ENCODE measurements at places on chromosomes 2 and 18.
A peak's percentile ranks its signal among the peaks of the same experiment; 100 is the strongest.

DNA sequence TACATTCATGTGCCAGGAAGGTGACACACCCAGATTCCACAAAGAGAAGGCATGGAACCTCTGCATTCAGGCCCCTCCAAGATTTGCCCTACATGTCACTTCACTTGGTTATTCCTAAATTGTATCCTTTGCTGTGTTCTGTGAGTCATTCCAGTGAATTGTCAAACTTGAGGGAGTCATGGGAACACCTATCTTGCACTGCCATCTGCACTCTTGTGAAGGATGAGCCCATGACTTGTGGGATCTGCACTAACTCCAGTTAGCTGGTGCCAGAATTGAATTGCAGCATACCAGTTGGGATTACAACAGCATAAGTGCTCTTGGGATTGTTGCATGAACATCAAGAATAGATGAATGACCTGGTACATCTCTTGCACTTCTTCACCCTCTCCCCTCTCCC is 1288.0 kb upstream of the ZEB2 start:
- H3K4me3 ChIP-seq, result no peak overlapping the region
- 0 out of 2 replicates have a peak, but pooled peaks cover 3% of the 10 kb centered on the region for H3K27me3 ChIP-seq
- H3K27ac ChIP-seq, result no peak overlapping the region
- no peak for DNase-seq
- H3K4me1 ChIP-seq, result no peaks in the 10 kb centered on the region

DNA sequence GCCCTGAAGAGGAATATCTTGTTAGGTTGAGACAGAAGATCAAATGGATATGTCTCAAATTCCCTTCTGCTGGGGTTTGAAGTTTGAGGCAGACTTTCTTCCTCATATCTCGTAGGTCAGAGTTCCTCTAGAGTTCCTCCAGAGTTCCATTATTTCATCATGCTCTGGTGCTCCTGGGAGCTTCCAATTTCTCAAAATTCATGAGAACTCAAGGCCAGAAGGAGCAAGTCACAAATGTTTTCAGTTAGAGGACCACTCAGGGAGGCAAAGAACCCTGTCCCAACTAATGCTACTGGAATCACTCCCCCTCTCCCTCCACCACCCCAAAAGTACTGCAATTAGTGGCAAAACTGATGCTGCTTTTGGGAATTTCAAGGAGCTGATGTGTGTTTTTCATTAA is 115.7 kb upstream of the RBMS1 start:
- no peak overlapping the region for H3K4me3 ChIP-seq
- H3K4me1 ChIP-seq, result no peaks in the 10 kb centered on the region
- no peak overlapping the region for H3K27ac ChIP-seq

GRCh38 chr2:234879671-234880455 is 72.0 kb upstream of the SH3BP4 start:
- no peaks in the 10 kb centered on the region for H3K27me3 ChIP-seq
- no peaks in the 10 kb centered on the region for H3K36me3 ChIP-seq
- H3K4me3 ChIP-seq, result no peak overlapping the region
- DNase-seq, result no peak
- no peak overlapping the region for H3K27ac ChIP-seq
- H3K4me1 ChIP-seq, result no peaks in the 10 kb centered on the region

DNA sequence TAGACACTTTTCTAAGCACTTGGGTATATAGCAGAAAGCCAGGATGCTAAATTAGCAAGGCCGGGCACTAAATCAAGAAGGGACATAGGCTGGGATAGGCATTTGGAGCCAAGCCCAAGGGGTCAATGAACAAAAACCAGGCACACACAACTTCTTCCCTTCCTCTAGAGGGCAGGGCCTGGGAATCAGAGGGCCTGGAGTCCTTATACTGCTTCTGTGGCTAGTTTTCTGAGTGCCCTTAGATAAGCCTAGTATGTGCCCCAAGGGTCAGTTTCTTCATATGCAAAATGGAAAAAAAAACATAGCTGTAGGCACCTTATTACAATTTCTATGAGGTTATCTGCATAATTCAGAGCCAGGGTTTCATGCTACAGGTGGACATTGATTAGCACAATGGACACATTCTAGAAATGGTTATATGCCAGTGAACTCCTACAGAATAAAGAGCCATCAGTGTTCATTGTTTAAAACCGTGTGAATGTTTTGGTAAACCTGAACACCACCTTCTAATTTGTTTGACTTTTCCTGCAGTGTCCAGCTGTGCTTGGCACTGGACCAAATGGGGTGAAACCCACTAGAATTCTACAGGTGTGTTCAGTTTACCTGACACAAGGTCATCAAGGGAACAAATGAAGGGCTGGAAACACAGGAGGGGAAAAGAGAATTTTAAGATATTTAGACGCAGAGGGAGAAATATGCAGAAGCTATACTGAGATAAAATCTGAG is 49.6 kb downstream of the PAX8 start:
- H3K36me3 ChIP-seq, result no peaks in the 10 kb centered on the region
- H3K4me3 ChIP-seq, result no peak overlapping the region
- H3K4me1 ChIP-seq, result no peaks in the 10 kb centered on the region
- H3K27me3 ChIP-seq, result no peaks in the 10 kb centered on the region
- DNase-seq, result no peak
- H3K27ac ChIP-seq, result no peak overlapping the region

DNA sequence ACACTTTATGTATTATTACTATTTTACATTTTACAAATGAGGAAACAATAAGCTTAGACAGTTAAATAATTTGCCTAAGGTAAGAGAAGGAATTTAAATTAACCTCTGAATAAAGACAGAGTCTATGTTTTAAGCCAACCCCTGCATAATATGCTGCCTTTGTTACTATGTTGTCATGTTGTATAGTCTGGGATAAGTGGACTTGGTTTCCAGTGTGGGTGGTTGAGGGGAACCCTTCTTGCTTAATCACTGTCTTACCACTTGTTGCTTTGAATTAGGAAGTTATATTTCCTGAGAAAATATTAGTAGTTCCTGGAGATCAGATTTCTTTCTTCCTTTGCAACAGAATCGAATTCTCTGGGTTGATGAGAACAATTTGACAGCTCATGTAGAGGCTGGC is 52.6 kb downstream of the AGPS start:
- no peaks in the 10 kb centered on the region for H3K36me3 ChIP-seq
- no peak for DNase-seq
- H3K4me3 ChIP-seq, result no peak overlapping the region
- H3K27me3 ChIP-seq, result no peaks in the 10 kb centered on the region

- no peak overlapping the region for H3K27ac ChIP-seq
- no peaks in the 10 kb centered on the region for H3K27me3 ChIP-seq
- H3K4me3 ChIP-seq, result no peak overlapping the region
Observed at GRCh38 chr2:215659650-215660049, 223.8 kb upstream of the FN1 start.

DNA sequence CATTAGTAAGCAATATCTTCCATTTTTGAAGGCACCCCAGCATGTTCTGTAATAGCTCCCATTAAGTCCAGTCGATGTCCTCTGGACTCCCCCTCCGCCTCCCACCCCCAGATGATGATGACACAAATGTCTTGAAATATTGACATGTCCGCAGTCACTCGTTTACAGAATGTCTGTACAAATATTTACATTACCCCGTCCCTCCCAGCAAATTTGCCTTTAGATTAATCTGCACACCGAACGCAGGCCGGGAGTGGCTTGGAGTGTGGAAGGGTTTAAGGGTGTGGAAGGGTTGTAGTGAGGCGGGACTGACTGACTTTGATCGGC is 853 bp upstream of the OSBPL6 start:
- H3K4me3 ChIP-seq, result peak overlapping the region; percentile 73
- no peaks in the 10 kb centered on the region for H3K4me1 ChIP-seq
- H3K27me3 ChIP-seq, result peaks cover 4% of the 10 kb centered on the region
- H3K36me3 ChIP-seq, result no peaks in the 10 kb centered on the region
- no peak for DNase-seq
- no peak overlapping the region for H3K27ac ChIP-seq

DNA sequence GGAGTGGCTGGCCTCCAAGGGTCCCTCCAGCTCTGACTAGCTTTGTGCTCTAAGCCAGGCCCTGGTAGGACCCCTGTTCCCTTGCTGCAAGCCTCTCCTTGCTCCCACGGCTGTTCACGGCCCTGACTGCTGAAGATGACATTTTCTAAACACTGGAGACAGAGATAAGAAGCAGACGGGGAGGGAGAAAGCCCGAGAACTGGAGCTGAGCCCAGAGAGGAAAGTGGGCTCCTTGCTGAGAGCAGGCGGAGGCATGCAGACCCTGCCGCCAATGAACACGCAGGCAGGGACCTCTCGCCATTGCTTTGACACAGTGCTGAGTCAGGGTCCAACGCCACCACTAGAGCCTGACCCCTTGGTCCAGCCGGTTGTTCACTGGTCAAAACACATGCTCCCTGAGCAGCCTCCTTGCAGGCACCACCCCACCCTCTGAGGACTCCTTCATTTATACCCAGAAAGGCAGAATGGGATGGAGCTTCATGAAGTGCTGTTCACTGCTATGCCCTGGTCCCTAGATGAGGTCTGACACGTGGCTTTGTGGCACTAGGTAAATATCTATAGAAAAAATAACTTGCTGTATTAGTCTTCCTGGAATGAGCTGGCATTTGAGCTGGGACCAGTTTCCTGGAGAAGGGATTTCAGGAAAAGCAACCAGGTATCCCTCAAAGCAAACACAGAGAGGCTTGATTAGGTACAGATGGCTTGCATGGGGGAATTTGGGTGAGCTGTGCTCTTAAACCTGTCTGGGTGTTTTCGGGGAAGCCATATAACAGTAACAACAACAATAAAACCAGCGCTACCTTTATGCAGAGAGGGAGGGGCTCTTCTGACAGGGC is 65.7 kb downstream of the MCFD2 start:
- H3K36me3 ChIP-seq, result no peaks in the 10 kb centered on the region
- no peaks in the 10 kb centered on the region for H3K27me3 ChIP-seq
- no peak for DNase-seq
- H3K27ac ChIP-seq, result no peak overlapping the region
- no peak overlapping the region for H3K4me3 ChIP-seq

GRCh38 chr2:137939026-137939425 is 25.2 kb upstream of the HNMT start:
- no peaks in the 10 kb centered on the region for H3K27me3 ChIP-seq
- H3K4me3 ChIP-seq, result no peak overlapping the region
- no peak overlapping the region for H3K27ac ChIP-seq

- DNase-seq, result no peak
- no peaks in the 10 kb centered on the region for H3K4me1 ChIP-seq
- H3K36me3 ChIP-seq, result no peaks in the 10 kb centered on the region
- no peak overlapping the region for H3K4me3 ChIP-seq
- no peak overlapping the region for H3K27ac ChIP-seq
Observed at GRCh38 chr18:8562070-8562469, 47.2 kb upstream of the RAB12 start.

DNA sequence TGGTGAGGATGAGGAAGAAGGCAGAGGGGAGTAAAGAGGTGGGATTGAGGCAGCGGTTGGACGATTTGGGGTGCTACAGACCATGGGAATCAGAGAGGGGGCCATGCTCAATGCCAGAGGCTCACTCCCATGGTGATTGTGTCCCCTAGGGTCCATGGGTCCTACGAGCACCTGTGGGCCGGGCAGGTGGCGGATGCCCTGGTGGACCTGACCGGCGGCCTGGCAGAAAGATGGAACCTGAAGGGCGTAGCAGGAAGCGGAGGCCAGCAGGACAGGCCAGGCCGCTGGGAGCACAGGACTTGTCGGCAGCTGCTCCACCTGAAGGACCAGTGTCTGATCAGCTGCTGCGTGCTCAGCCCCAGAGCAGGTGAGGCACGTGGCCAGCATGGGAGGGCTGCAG is 5.2 kb downstream of the CAPN10 start:
- no peak overlapping the region for H3K4me3 ChIP-seq
- peaks cover 2% of the 10 kb centered on the region for H3K36me3 ChIP-seq
- no peak overlapping the region for H3K27ac ChIP-seq
- no peak for DNase-seq
- H3K27me3 ChIP-seq, result no peaks in the 10 kb centered on the region
- peaks cover 13% of the 10 kb centered on the region for H3K4me1 ChIP-seq

GRCh38 chr18:51196118-51196810 is 1.2 kb downstream of the MEX3C start:
- H3K4me1 ChIP-seq, result peaks cover 2% of the 10 kb centered on the region
- DNase-seq, result no peak
- H3K36me3 ChIP-seq, result no peaks in the 10 kb centered on the region
- peak overlapping the region; percentile 95 for H3K27ac ChIP-seq
- H3K4me3 ChIP-seq, result peak overlapping the region; percentile 69
- H3K27me3 ChIP-seq, result no peaks in the 10 kb centered on the region

DNA sequence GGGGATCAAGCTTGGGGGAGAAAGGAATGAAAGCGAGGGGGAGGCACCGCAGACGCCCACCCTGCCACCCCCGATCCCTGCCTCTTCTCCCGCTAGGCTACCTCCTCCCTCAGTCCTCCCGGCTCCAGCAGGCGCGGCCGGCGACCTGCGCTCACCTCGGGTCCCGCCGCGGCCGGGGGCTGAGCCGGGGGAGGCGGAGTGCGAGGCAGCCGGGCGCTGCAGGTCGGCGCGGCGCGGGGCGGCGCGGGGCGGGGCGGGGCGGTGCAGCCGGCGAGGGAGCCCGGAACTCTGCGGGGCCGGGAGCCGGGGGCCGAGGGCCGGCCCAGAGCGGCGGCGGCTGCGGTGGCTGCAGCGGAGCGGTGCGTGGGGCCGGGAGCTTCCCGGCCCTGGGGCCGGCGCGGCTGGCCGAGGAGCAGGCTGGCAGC is 477 bp downstream of the ACVR1 start:
- DNase-seq, result no peak
- peaks cover 12% of the 10 kb centered on the region for H3K27me3 ChIP-seq
- peak overlapping the region; percentile 76 for H3K4me3 ChIP-seq
- H3K4me1 ChIP-seq, result no peaks in the 10 kb centered on the region
- H3K36me3 ChIP-seq, result no peaks in the 10 kb centered on the region

DNA sequence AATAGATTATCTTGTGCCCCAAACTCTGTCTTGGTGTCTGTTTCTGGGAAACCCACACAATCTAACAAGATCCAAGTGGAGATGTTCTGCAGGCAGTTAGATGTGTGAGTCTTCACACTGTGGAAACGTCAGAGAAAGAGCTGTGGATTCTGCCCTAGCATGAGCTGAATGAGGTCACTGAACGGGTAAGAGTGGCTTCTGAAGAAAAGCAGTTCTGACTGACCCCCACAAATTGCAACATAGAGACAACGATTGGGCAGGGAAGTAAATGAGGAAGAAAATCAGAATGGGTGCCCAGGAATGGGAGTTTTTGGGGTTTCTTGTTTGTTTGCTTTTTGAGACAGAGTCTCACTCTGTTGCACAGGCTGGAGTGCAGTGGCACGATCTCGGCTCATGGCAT is 12.9 kb upstream of the RPL37A start:
- H3K27ac ChIP-seq, result no peak overlapping the region
- H3K27me3 ChIP-seq, result no peaks in the 10 kb centered on the region
- no peaks in the 10 kb centered on the region for H3K36me3 ChIP-seq
- H3K4me3 ChIP-seq, result no peak overlapping the region
- H3K4me1 ChIP-seq, result no peaks in the 10 kb centered on the region

GRCh38 chr2:240913810-240914644 is 7.9 kb downstream of the CROCC2 start:
- no peaks in the 10 kb centered on the region for H3K4me1 ChIP-seq
- H3K4me3 ChIP-seq, result no peak overlapping the region
- no peaks in the 10 kb centered on the region for H3K27me3 ChIP-seq
- DNase-seq, result no peak
- H3K27ac ChIP-seq, result no peak overlapping the region

DNA sequence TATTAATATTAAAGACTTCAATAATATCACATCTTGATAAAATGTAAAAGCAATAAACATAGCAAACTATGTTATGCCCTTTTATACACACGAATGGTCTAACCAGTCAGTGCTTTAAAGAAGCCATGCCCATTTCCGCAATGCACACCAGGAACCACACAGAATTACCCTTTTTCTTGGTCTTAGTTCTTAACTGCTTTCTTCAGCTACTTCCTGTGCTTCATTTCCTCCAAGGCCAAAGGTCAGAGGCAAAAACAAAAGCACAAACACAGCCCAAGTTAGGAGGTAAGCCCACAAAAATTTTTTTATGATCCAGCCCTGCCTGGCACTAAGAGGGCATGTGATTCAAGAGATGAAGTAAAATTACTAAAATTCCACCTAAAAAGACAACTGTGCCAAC is 267.2 kb downstream of the FBXO15 start:
- no peaks in the 10 kb centered on the region for H3K4me1 ChIP-seq
- no peak for DNase-seq
- no peak overlapping the region for H3K27ac ChIP-seq
- H3K4me3 ChIP-seq, result no peak overlapping the region
- H3K36me3 ChIP-seq, result no peaks in the 10 kb centered on the region

Data from GM12878 (cell line).